Forelimb muscle (tissue), 1 donor: ENCODE measurements at places on chromosomes 11 and 22.

DNA sequence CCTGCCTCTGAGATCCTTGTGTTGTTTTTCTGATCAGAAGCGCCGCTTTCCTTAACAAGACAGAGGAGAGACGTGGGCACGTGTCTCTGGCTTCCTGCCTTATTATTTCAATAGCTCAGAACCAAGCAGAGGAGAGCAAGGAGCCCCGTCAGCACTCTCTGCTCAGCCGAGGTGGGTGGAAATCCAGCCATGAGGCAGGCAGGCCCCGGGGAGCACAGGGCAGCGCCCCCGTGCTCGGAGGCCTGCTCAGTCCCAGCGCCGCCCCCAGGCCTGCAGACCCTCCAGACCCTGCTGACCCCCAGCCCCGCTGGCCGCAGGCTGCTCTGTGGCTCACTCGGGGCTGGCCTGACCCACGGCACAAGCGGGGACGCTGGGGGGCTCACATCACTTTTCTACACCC lies 162.8 kb downstream of the BRD1 start:
- no peak for DNase-seq

DNA sequence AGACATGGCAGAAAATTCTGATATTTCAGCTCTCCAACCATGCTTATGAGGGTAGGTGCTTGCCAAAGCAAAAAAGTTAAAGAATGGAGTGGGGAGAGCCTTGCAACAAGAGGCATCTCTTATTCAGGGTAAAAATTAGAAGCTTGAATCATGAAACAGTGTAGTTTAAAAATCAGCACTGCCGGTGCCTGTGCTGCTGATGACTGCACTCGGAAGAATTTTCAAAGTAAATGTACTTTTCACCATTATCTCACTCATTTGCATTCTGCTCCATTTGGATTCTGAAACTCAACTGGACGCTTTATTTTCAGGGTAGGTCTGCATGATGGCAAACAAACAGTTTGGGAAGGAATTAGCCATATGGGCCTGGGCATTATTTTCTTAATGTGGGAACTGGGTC lies 126.3 kb downstream of the KIRREL3 start:
- no peak for DNase-seq

GRCh38 chr11:76918941-76919386 lies 58.2 kb downstream of the ACER3 start:
- DNase-seq = peak; percentile 58

- no peak for DNase-seq
Observed at GRCh38 chr11:30424321-30424720, 101.4 kb downstream of the ARL14EP start.
